ENCODE measurements at places on chromosomes 5 and 9. TPM values are rescaled to one million over a fixed set of nuclear protein-coding genes. Genes with fewer than 3 reads are reported as not detected.

The PCDHGA6 gene
- 1.2 TPM for total RNA-seq

The PNPLA7 gene
- total RNA-seq, result 0.26 TPM

The CXCL14 gene
- total RNA-seq, result 0.26 TPM

GRCh38 chr5:96640696-96641095 is 21.5 kb upstream of the CAST start:
- DNase-seq, result no peak

DNA sequence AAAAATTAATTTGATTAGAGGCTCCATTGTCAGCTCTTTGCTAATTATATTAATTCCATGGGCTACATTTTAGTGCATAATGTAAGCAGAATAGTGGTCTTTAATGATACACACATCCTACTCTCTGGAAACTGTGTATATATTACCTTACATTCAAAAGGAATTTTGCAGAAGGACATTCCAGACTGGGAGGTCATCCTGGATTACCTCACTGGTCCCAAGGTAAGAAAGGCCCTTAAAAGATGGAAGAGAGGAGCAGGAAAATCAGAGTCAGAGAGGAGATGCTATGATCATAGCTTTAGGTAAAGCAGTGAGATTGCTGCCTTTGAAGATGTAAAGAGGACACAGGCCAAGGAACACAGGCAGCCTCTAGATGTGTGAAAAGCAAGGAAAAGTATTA is 1180.8 kb downstream of the CDH12 start:
- DNase-seq, result no peak

- no peak for DNase-seq
Measured at GRCh38 chr5:172089298-172090117, 83.1 kb upstream of the FBXW11 start.

DNA sequence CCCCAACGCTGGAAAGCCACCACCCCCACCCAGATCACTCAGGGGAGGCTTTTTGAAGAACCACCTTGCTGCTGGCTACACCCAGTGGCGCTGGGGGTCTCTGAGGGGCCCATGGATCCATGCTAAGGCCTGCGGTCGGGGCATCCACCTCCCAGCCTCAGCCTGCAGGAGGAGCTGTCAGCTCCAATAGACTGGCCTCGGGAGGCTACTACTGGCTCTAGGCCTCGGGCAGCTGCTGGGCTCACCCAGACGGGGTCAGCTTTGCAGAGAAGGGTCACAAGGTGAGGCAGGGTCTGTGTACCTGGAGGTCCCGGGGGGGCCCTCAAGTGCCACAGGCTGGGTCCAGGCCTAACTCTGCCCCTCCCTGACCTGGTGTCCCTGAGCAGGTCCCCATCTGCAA is 193.7 kb downstream of the OLFM1 start:
- no peak for DNase-seq

DNA sequence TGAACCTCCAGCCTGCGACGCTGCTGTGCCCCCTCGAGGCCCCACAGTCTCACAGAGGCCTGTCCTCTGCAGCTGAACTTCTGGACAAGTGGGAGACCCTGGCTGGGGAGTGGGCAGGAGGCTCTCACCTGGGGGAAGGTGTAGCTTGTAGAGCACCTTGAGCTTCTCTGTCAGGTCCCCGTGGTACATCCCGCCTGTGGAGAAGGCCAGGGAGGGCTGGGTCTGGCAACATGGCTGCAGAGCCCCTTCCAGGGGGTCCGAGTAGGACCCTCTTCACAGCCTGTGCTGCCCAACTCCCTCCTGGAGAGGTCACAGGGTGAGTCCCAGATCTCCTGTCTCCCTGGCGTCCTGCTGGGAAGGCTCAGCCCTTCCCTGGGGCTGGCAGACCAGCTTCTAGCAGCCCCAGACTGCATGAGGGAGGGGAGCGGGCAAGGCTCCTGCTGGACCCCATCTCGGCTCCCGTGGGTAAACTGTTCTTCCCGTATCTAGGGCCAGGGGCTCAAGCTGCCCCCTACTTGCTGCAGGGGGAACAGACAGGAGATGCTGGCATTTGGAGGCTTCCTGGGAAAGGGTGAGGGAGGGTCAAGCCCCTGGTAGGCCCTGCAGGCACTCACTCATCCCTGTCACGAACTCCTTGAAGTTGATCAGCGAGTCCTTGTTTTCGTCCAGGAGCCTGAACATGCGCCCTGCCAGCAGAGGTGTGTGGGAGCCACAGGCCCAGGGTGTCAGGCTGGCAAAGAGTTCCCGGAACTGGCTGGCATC is 11.2 kb upstream of the MRNIP start:
- no peak for DNase-seq

DNA sequence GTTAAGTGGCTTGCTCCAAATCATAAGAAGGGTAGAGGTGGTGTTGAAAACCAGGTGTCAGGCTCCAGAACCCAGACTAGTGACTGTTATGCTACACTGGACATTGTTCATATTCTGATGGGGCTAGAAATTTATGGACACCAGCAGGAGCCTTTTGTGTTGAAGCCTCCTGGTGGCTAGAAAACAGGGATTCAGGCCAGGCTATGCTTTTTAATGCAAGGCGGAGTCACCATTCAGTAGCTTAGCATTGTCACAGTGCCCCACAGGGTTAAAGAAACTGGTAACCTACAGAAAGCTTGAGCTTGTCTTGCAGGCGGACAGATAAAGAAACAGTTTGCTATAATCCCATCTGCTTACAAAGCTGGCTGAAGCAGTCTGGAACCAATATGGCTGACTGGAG is 23.0 kb upstream of the GOLM1 start:
- no peak for DNase-seq

- DNase-seq, result peak; percentile 25
Measured at GRCh38 chr5:5288201-5288600, 134.3 kb upstream of the ICE1 start.

DNA sequence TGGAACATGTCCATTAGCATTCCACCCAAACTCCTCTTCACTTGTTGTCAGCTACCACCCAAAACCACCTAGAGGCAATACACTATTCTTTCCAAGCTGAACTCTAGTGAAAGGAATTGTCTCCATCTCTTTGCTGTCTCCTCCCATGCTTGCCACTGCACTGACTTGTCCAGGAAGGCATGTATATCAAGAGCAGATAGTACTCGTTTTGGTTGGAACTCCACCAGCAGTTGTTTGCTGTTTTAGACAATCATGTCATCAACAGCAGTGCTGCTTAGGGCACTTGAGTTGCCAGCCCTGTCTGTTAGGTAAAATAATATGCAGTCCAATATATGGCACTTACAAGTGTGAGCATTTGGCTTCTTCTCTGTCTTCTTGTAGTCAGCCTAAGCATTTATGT is 80.0 kb upstream of the SAP30L start:
- DNase-seq, result no peak
